ENCODE measurements at places on chromosomes 3 and 15.

DNA sequence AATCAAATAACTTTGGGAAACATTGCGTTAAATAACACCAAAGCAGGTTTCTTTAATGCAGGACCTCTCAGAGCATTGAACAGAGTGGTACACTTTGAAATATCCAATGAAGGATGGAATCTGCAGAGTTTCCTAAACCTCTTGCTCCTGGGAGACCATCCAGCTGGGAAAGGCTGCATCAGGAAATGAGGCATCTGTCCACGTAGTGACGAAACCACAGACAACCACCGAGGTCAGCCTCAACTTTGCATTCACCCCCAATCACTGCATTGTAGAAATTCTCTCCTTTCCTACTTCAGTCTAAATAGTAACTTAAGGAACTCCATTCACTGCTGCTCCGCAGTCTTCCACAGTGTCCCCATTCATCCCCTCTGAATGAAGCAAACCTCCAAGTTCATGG is 41.5 kb upstream of the CDV3 start:
- DNase-seq, result no peak

DNA sequence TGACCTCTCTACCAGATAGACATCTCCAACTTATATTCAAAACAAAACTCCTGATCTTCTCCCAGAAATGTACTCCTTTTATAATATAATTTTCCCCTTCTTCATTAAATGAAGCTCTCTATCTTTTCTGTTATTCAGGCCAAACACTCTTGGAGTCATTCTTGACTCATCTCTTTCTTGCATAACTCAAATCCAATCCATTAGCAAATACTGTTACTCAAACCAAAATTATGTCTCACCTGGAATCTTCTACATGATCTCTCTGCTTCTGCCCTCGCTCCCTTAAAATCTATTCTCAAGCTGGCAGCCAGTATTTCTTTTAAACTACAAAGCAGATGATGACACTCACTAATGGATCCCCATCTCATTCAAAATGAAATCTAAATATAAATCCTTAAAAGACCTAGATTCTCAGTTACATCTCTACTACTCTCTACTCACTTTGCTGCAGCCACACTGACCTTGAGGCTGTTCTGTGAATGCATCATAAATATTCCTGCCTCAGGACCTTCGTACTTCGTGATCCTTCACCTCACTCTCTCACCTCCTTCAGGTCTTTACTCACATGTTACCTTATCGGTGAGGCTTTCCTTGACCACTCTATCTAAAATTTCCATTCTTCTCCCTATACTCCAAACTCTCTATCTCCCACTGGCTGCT is 160.9 kb downstream of the TBC1D5 start:
- no peak for DNase-seq

DNA sequence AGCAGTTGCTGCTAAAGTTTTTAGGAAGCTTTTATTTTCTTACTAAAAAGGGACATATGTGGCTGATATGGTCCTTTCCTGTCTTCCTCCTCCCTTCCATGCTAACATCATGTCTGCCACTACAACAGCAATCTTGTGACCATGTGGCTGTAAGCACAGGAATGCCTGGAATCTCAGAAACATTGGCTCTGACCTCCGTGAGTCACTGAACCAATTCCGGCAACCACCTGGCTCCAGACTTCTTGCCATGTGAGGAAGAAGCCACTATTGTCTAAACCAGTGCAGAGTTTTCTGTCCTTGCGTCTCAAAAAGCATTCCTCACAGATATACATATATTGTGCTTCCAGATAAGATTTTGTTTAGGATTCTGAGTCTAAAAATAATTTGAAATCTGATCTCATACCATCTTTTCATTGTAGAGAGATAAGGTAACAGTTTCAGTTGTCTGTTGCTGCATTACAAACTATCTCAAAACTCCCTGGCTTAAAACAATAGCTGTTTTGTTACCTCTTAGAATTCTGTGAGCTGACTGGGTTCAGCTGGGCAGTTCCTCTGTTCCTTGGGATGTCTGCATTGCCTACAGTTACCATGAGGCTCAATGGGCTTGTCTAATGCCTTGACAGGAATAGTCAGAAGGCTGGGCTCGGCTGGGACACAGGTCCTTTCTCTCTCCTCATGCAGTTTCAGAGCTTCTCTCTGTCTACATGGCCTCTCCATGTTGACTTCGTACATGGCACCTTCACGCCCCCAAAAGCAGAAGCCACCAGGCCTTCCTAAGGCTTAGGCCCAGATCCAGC is 77.3 kb upstream of the MAGI1 start:
- DNase-seq, result no peak

GRCh38 chr3:113607219-113607596 is 74.9 kb downstream of the SIDT1 start:
- no peak for DNase-seq

GRCh38 chr3:14300721-14301399 is 101.5 kb upstream of the SLC6A6 start:
- DNase-seq, result no peak

DNA sequence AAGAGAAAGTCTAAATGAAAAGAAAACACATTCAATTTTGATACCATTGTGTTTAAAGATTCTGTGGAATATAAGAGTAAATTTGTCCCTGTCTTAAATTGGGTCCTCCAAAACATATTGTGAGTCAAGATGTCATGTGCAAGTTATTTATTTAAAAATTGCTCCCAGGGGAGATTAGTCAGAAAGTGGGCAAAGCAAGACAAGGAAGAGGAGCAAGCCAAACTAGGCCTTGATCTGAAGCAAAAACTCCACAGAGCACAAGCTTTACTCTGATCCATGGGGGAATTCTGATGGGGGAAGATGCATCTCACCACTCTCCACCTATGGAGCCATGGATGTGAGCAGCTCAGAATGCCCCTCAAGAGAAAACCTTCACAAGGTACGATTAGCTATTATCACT is 342.8 kb upstream of the IL12A start:
- DNase-seq, result no peak

All from stimulated activated CD8-positive, alpha-beta memory T cell treated with anti-CD3 and anti-CD28 coated beads, Interleukin-4, amount 100 ng/mL, for 1 hour (primary cell).